ENCODE measurements at places on chromosomes 13 and 19. TPM values are rescaled to one million over a fixed set of nuclear protein-coding genes. Genes with fewer than 3 reads are reported as not detected.

The SBSN gene
- total RNA-seq = not detected

The SEMA6B gene
- total RNA-seq = 0.52 TPM

The PSG3 gene
- 0.65 TPM for total RNA-seq

The CNFN gene
- total RNA-seq = not detected

The VSTM2B gene
- not detected for total RNA-seq

- no peaks in the 10 kb centered on the region for H3K27me3 ChIP-seq
- H3K36me3 ChIP-seq = no peaks in the 10 kb centered on the region
- no peak overlapping the region for H3K4me3 ChIP-seq
- no peak for DNase-seq
Observed at GRCh38 chr13:73335210-73335609, 276.4 kb downstream of the KLF5 start.

GRCh38 chr13:109792416-109793059 lies 6.2 kb upstream of the IRS2 start:
- no peak for DNase-seq
- H3K27me3 ChIP-seq = peaks cover 41% of the 10 kb centered on the region
- H3K4me3 ChIP-seq = no peak overlapping the region
- no peak overlapping the region for H3K27ac ChIP-seq
- H3K4me1 ChIP-seq = peaks cover 29% of the 10 kb centered on the region

DNA sequence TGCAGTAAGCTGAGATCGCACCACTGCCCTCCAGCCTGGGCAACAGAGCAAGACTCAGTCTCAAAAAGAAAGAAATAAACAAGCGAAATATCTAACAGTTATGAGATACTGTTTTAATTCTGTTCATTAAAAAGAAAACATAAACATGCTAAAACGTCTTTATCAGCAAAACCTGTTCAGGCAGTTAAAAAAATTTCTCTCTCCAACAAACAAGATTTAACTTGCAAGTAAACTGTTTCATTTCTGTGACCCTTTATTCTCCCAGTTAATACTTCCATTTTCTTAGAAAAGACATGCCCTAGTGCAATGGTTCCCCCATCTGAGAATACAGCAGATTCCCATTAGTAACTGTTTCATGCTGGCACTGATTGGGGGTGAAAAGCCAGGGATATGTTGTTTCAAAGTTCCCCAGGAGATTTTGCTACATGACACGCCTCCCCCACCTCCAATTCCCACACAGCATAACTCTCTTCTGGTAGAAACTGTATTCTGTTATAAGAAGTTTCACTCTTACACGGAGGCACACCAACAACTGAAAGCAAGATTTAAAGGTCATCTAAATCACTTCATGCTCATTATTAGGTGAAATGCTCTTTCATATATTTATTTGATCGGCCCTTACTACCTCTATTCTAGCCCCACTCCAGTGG lies 24.4 kb downstream of the ELF1 start:
- peaks cover 48% of the 10 kb centered on the region for H3K4me1 ChIP-seq
- H3K27ac ChIP-seq = peak overlapping the region; percentile 93
- peak overlapping the region; percentile 77 for H3K4me3 ChIP-seq
- DNase-seq = no peak

- no peak overlapping the region for H3K4me3 ChIP-seq
- H3K27ac ChIP-seq = no peak overlapping the region
- no peaks in the 10 kb centered on the region for H3K27me3 ChIP-seq
- H3K4me1 ChIP-seq = peaks cover 20% of the 10 kb centered on the region
- DNase-seq = no peak
Observed at GRCh38 chr13:73961181-73961580, 173.0 kb downstream of the KLF12 start.

- no peak for DNase-seq
- no peaks in the 10 kb centered on the region for H3K4me1 ChIP-seq
- no peaks in the 10 kb centered on the region for H3K27me3 ChIP-seq
- H3K27ac ChIP-seq = no peak overlapping the region
Observed at GRCh38 chr19:2758601-2759313, 18.9 kb upstream of the SLC39A3 start.

DNA sequence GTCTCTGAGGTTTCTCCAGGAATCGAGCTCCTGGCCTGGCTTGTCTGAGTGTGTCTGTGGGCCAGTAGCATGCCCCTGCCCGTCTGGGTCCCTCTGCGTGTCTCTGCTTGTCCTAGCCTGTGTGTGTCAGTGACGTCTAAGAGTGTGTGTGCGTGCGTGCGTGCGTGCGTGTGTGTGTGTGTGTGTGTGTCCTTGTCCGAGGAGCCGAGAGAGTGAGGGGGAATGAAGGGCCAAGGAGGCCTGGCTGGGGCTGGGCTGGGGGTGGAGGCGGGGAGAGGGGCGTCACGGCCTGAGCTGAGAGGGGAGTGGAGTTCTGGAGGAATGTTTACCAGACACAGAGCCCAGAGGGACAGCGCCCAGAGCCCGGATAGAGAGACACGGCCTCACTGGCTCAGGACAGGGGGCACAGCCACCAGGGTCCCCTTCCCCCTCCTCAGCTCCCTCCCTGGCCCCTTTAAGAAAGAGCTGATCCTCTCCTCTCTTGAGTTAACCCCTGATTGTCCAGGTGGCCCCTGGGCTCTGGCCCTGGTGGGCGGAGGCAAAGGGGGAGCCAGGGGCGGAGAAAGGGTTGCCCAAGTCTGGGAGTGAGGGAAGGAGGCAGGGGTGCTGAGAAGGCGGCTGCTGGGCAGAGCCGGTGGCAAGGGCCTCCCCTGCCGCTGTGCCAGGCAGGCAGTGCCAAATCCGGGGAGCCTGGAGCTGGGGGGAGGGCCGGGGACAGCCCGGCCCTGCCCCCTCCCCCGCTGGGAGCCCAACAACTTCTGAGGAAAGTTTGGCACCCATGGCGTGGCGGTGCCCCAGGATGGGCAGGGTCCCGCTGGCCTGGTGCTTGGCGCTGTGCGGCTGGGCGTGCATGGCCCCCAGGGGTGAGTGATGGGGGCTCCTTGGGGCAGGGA lies at the start of gene AXL:
Gene AXL, plus strand, starts transcription at position 609 of the 893 bp plus-strand sequence. Its CDS starts 170 bp downstream, at position 779.
- H3K4me3 ChIP-seq = peak within 1 kb of the TSS; percentile 41
- H3K27me3 ChIP-seq = peaks cover 46% of the 10 kb centered on the region
- peaks cover 8% of the 10 kb centered on the region for H3K36me3 ChIP-seq
- no peak within 1 kb of the TSS for H3K27ac ChIP-seq

DNA sequence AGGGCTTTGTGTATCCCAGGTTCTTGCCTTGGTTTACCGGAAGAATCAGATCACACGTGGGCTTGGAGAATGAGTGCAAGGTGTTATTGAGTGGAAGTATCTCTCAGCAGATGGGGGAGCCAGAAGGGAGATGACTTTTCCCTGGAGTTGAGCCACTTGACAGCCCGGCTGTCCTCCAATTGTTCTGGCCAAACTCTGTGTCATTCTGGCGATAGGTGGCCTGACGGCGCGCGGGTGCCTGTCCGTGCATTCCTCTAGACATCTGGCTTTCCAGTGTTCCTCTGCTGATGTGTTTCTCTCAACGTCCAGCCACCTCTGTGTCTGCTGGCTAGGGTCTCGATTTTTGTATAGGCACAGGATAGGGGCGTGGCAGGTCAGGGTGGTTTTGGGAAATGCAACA lies 181.9 kb downstream of the SHISA2 start:
- H3K4me1 ChIP-seq = peaks cover 16% of the 10 kb centered on the region
- no peak overlapping the region for H3K4me3 ChIP-seq
- DNase-seq = no peak
- H3K36me3 ChIP-seq = no peaks in the 10 kb centered on the region
- peaks cover 9% of the 10 kb centered on the region for H3K27me3 ChIP-seq

GRCh38 chr13:94323764-94324758 lies 155.4 kb downstream of the DCT start:
- peak overlapping the region; percentile 71 for H3K4me3 ChIP-seq
- H3K27ac ChIP-seq = peak overlapping the region; percentile 91
- H3K27me3 ChIP-seq = no peaks in the 10 kb centered on the region
- peaks cover 2% of the 10 kb centered on the region for H3K36me3 ChIP-seq
- peaks cover 16% of the 10 kb centered on the region for H3K4me1 ChIP-seq

DNA sequence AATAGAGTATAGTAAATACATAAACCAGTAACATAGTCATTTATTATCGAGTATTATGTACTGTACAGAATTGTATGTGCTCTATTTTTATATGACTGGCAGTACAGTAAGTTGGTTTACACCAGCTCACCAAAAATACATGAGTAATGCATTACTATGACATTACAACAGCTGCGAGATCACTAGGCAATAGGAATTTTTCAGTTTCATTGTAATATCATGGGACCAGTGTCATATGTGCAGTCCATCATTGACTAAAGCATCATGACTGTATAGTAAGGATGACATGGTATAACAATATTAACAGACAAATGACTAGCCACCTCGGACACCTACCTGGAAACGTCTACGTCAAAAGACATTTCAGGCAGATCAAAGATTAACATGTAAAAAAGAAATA lies 33.6 kb downstream of the ATP7B start:
- H3K36me3 ChIP-seq = no peaks in the 10 kb centered on the region
- no peak for DNase-seq
- H3K27me3 ChIP-seq = peaks cover 4% of the 10 kb centered on the region
- no peak overlapping the region for H3K27ac ChIP-seq
- no peak overlapping the region for H3K4me3 ChIP-seq

- H3K4me3 ChIP-seq = no peak overlapping the region
- peaks cover 7% of the 10 kb centered on the region for H3K36me3 ChIP-seq
- DNase-seq = no peak
- no peak overlapping the region for H3K27ac ChIP-seq
Observed at GRCh38 chr13:73901324-73902068, 232.7 kb downstream of the KLF12 start.
